ENCODE measurements at places on chromosomes 11 and 22.

- no peak for DNase-seq
Measured at GRCh38 chr11:91373497-91373896, 851.1 kb upstream of the FAT3 start.

DNA sequence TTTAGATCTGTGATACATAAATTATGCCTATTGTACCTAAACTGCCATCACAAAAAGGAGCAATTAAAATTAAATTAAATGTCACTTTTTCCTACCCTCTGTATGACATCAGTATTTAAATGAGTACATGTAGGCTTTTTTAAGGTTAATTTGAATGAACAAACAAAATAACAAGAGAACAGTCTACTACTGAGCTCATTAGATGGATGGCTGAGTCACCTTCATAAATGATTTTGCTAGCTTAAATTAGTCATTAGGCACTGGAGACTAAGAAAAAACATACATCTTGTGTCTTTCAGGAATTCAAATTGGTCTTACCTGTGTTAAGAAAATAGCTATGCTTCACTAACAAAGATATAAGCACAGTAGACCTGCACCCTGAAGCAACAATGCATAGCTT, 153.6 kb downstream of the RCN1 start:
- no peak for DNase-seq

DNA sequence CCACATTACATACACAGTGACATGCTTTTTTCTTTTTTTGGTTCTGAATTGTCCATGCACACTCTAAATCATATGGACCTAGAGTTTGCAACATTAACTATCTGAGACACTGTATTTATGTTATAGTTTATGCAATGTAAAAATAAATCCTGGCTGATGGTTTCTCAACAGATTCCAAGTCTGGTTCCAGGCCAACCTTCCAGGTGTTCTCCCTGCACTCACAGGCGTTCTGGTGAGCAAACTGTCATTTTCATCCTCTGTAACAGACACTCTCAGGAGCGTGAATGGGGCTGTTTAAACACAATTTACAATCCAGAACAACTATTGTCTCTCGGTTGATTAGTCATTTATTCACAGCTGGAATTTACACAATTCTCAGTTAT, 36.5 kb upstream of the ANKK1 start:
- DNase-seq: no peak

GRCh38 chr11:71190551-71190950, 61.8 kb downstream of the SHANK2 start:
- DNase-seq: no peak

DNA sequence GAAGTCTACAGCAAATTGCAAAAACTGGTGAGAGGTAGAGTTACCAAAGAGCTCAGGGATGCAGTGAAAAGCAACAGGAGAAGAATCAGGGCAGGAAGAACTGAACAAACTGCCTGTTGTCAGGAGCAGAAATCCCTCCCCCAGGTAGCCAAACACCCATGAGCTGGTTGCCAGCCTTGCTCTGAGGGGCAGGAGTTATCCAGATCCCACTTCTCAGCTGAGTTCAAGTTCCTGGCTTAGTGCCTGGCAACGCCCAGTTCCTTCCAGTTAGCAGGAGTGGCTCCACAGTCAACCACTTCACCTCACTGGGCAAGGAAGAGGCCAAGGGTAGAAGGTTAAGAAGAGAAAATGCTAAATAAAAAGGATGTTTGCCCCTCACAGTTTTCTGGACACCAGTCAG, 1.9 kb upstream of the MPZL2 start:
- DNase-seq: peak; percentile 50

GRCh38 chr11:92226331-92227229, 2.0 kb downstream of the FAT3 start:
- DNase-seq: no peak

- no peak for DNase-seq
Measured at GRCh38 chr22:40660730-40661129, 18.6 kb upstream of the MCHR1 start.

DNA sequence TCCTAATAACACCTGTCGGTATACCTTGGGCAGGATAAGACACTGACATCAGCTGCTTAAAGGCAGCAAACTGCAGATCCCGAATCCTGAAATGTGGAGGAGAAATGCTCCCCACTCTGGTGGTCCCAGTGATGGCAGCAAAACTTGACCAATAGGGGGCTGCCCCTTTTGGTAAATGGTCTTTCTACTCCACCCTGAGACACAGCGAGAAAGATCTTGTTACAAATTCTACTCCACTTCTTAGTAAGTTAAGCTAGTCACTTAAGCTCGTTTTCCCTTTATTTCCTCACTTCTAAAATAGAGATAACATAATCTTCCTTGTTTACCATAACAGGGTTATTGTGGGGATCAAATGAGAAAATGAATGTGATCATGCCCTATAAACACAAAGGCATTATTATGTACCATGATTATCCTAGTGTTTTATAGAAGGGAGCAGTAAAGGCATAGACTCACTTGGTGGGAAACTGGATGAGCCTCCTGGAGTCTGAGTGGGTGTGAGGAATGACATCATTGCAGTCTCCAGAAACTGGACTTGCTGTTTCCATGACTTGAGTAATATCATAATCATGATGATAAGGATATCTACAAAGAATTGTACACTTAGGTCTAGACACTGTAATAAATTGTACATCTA, 50.9 kb downstream of the ENDOD1 start:
- no peak for DNase-seq

GRCh38 chr11:111347002-111347722, 31.9 kb downstream of the POU2AF1 start:
- no peak for DNase-seq

DNA sequence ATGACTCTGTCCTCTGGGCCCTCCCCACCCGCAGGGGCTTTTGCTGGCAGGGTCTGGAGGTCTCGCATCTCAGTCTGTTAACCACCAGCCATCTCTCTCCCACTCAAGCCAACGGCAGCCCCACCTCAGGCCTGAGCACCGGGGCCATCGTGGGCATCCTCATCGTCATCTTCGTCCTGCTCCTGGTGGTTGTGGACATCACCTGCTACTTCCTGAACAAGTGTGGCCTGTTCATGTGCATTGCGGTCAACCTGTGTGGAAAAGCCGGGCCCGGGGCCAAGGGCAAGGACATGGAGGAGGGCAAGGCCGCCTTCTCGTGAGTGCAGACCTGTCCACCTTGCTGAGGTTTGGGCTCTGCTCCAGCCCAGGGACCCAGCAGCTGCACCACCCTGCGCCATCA, 44.3 kb upstream of the TTC12 start:
- no peak for DNase-seq

DNA sequence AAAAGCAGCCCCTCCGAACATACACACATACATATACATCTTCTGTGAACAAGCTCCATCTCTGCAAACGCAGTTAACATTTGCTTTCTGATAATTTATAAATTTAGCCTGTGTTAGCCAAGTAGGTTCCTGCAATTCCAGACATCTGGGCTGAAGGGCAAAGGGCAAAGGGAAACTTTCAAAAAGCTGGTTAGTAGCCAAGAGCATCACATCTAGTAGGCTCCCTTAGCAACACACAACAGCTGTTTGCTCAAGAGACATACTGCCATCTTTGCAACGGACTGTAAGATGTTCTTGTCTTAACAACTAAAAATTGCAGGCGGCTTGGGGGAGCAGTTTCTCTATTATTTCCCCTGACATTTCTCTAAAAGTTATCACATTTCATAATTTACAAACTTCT, 134.9 kb downstream of the RBFOX2 start:
- DNase-seq: no peak

GRCh38 chr22:28948424-28948823, 65.1 kb downstream of the ZNRF3 start:
- no peak for DNase-seq

GRCh38 chr22:49995361-49996118, 17.0 kb downstream of the IL17REL start:
- no peak for DNase-seq

DNA sequence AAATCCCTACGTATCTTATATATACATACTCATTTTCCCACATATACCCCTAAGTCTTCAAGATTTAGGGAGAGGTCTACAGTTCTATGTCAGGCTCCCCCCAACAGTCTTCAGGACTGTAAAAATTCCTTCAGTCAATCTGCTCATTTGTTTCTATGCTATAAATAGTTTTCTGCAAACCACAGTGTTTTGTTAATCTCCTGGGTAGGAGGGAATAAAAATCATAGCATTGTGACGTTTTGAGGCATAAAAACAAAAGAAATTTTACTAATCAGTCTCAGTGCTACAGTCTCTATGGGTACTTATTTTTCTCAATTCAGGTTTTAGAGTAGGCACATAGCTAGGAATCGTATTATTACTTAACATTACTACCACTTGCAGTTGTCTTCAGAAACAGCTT, 552.8 kb upstream of the LRRC4C start:
- no peak for DNase-seq

DNA sequence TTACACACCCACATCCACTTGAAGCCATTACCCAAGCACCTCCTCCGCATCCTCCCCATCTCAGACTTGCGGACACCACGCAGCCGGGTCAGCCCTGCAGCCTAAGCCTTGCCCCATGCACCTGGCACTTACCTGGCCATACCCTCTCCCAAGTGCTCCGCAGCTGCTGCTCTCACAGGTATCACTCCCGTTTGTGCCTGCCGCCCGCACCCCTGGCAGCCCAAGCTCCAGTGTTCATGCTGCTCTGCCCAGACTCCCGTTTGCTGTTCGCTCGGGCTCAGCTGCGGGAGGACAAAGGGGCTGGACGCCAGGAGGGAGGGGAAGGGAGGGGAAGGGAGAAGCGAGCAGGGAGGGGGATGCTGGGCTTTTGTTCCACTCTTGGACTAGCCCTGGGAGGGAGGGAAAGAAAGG, at the start of gene KLHL35:
Gene KLHL35 (minus strand): TSS at position 293 of the 411 bp plus-strand sequence. CDS start 2,574 bp downstream, outside the sequence.
- no peak for DNase-seq

- no peak for DNase-seq
Measured at GRCh38 chr11:66006134-66006890, 4.0 kb downstream of the BANF1 start.

GRCh38 chr11:73393479-73394415, 17.5 kb downstream of the RELT start:
- peak; percentile 84 for DNase-seq

GRCh38 chr11:28649922-28650321, 541.7 kb downstream of the METTL15 start:
- no peak for DNase-seq

DNA sequence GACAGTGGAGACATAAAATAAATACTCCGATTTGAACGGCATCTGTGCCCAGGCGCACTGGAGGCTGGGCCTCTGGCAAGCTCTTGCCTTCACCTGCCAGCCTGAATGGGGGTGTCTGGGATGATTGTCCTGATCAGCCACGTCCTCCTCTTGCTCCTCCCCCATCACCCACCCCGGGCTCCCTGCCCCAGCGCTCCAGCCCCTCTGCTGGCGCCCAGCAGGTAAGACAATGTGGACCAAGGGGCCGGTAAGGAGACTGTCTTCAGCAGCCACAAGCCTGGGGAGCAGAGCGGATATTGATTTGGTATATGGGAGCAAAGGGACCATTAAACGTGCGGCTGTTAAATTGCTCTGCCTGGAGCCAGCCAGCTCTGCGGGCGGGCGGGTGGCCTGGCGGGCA, 24.9 kb downstream of the WNT11 start:
- DNase-seq: no peak

GRCh38 chr11:82796998-82797961, 63.6 kb upstream of the FAM181B start:
- DNase-seq: peak; percentile 76

- DNase-seq: no peak
Measured at GRCh38 chr11:70398834-70399680, 728 bp downstream of the CTTN start.

GRCh38 chr11:131354251-131354701, 16.1 kb upstream of the NTM start:
- DNase-seq: no peak

DNA sequence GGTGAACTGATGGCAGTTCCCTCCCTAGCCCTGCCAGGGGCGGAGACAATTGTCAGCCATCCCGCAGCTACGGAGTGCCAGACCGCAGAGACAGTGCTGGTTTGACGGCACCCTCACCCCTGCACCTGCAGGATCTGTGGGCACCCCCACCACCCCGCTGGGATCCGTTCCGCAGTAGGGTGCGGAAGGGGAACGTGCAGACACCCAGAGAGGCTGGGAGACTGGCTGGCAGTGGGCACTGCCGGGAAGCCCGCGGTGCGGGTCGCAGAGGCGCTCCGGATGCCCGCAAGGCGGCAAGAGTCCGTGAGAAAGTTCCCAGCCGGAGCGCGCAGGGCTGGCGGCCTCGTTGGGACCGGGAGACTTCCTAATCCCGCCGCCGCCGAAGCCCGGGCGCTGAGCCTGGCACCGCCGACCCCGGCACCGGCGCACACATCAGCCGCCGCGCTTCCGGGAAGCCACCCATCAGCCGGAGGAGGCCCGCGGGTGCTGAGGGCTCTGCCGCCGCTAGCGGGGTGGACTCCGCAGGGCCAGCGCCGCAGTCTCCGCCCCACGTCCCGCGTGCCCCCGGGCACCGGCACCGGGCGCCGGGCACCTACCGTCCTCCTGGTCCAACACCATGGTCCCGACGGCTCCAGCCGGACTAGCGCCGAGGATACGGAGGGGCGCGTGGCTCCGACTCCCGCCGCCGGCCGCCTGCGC, 4.3 kb upstream of the LMO1 start:
- peak; percentile 48 for DNase-seq

DNA sequence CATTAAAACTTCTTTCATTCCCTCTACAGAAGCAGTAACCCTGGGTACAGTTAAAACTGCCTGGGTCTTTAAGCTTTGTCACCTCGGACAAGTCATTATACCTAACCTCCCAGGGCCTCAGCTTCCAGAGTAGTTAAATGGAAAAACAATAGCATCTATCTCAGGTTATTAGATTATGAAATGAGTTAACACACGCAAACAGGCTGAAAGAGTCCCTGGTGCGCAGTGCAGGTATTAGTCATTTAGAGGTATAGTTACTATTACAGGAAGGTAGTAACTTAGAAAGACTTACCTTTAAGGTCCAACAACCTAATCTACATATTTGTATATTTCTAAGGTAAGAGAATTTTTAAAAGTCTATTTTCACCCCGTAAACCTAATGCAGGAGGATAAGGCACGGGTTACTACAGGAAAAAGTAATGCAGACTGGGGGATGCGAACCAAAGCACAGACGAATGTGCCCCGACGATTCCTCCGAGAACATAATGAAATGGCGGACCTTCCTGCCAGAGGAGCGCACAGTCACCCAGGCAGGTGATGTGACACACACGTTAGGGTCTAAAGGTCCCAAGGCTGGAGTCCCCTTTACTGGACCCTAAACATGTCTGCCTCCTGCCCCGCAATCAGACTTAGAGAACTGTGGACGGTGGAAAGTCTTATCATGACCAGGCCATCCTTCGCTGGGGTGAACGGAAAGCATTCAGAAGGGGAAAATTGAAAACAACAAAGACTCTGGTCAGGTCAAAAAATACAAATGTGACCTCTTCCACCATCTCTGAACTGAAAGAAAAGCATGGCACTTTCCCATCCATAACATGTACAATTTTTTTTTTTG, 1.3 kb downstream of the NAP1L4 start:
- no peak for DNase-seq
